ENCODE measurements at places on chromosomes 11 and 22. TPM values are rescaled to one million over a fixed set of nuclear protein-coding genes. Genes with fewer than 3 reads are reported as not detected.

OSBPL5 gene
- total RNA-seq = 46.0 TPM

TMPRSS13 gene
- not detected for total RNA-seq

OR4A16 gene
- total RNA-seq = not detected

OR51B6 gene
- total RNA-seq = not detected

LRRC74B gene
- not detected for total RNA-seq

EED gene
- 17.8 TPM for total RNA-seq

PTPRCAP gene
- total RNA-seq = 0.37 TPM

TPH1 gene
- total RNA-seq = not detected

RASGRP2 gene
- 0.08 TPM for total RNA-seq

ELP4 gene
- 33.8 TPM for total RNA-seq

OR51B4 gene
- not detected for total RNA-seq

RASL10A gene
- total RNA-seq = not detected

SCGB1D2 gene
- total RNA-seq = not detected

MPPED1 gene
- not detected for total RNA-seq

CLTCL1 gene
- 7.3 TPM for total RNA-seq

APOA1 gene
- not detected for total RNA-seq
